GM06990 (cell line): ENCODE measurements at places on chromosomes 5 and 9.

- DNase-seq, result no peak
Measured at GRCh38 chr5:123285122-123286023, 137.8 kb downstream of the CEP120 start.

- no peak for DNase-seq
Measured at GRCh38 chr5:6733411-6734242, 20.4 kb downstream of the TENT4A start.

DNA sequence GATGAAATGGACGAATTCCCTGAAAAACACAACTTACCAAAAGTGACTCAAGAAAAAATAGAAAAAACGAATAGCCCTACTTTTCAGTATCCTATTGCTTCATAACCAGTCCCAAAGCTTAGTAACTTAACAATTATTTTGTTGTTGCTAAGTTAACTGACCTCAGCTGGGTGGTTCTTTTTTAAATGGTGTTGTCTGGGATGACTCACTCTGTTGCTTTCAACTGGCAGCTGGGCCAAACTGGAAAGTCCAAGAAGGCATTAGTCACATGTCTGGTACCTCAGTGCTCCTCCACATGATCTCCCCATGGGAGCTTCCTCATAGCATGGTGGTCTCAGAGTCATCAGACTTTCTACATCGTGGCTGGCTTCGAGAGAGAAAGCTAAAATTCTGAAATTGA lies 47.8 kb upstream of the ADAMTS2 start:
- no peak for DNase-seq

- DNase-seq, result no peak
Measured at GRCh38 chr5:691817-692528, 1.2 kb downstream of the TPPP start.

DNA sequence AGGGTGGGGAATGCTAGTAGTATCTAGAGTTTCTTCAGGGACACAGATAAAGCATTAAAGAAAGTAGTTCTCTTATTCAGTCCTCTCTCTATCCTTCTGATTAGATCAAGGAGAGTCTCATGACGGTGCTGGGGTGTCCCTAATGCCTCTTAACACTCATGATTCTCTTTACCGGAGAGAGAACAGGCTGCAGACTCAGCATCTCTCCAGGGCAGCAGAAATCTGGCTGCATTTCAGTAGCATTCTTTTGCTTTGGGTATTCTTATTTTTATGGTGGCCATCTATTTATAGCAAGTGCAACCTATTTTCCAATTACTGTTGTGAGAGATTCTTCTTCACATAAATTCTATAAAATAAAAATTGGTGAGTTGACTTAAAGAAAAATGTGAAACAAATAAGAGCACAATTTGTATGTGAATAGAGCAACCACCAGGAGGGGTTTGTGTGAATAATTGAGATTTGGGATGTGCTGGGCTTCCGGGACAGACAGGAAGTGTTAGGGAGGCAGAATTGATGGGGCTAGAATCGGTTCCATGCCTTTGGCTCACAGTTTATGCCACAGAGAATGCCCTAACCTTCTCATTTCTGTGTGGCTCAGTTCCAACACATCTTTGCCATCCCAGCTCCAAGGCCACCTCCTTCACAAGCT lies 23.8 kb upstream of the BOD1 start:
- DNase-seq, result no peak
